ENCODE measurements at places on chromosomes 2 and 18.

DNA sequence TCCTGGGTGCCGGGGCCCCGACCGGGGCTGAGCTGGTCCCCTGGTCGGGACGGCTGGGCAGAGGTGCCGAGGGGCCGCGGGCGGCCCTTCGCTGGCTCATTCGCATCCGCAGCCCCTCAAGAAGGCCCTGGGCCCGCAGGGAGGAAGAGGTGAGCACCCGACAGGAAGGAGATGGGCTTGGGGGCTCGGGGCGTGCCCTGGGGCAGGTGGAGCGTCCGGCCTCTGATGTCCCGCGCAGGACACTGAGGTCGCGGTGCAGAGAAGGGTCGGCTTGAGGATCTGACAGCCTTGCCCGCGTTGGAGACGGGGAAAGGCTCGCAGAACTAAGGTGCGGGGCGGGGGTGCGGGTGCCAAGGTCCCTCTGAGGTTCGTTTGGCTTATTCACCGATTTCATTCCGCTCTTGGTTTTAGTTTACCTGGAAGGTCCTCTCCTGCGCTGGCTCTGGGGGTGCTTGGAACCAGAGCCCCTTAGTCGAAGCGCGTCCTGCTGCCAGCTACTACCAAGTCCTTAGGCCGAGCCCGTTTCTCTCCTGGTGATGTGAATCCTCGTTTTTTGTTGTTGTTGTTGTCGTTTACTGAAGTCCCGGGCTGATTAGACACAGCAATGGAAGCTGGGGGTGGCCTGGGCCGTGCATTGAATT is 18.9 kb upstream of the CD8A start:
- no peak for DNase-seq

DNA sequence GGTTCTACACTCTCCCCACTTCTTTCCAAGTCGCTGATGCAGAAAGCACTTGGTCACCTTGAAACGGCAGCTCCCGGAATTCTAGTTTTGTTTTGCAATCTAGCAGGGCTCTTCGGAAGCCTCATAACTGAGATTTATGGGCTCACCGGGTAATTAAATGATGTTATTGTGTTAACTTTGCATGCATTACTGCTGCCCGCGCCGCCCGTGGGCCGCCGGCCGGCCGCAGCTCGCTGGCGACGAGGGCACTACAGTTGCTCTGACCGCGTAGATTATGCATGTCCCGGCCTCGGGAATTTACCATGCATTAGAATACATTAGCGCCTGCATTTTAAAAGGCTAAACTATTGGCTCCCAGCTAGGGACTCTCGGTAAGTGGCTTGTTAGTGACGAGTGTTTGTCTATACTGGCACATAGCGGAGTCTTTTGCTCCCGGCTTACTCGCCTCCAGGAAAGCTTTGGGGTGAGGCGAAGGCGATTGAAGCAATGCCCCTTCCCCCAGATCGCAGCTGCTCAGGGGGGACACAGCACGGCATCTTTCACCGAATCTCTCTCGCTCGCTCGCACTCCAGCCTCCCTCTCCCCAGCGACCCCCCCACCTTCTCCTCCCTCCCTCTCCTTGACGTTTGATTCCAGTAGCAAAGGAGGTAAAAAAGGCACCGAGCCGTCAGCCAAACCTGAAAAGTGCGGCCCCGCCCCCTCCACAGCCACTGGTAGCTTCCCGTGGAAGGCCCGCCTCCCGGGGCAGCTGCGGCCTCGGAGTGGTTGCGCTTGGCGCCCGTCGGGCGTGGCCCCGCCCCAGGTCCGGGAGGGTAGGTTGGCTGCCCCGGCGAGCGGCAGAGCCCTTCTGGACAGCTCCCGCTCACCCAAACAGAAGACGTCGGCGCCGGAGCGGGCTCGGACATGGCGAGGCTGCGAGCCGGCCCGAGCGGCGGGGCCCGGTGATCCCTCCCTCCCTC is at the start of gene ONECUT2:
ONECUT2 (plus strand) TSS at position 839 of the 959 bp plus-strand sequence. CDS start 343 bp downstream, outside the sequence.
- DNase-seq = peak; percentile 39

- DNase-seq = no peak
Observed at GRCh38 chr2:1979569-1979968, 235.3 kb upstream of the PXDN start.

DNA sequence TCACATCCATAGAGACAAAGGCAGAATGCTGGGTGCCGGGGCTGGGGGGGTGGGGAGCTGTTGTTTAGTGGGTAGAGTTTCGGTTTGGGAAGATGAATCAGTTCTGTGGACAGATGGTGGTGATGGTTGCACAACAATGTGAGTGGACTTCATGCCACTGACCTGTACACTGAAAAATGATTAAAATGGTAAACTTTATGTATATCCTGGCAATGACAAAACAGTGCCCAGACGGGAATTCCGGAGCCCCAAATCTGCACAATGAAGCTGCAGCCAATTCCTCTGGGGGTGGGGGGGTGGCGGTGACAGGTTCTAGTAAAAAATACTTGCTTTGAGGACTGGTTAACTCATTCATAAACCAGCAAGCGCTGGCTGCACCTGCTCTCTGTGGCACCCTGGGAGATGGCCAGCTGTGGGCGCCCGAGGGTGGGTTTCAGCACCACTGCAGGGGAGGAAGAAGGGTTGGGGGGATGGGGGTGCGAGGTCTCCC is 81.8 kb upstream of the HPCAL1 start:
- no peak for DNase-seq

DNA sequence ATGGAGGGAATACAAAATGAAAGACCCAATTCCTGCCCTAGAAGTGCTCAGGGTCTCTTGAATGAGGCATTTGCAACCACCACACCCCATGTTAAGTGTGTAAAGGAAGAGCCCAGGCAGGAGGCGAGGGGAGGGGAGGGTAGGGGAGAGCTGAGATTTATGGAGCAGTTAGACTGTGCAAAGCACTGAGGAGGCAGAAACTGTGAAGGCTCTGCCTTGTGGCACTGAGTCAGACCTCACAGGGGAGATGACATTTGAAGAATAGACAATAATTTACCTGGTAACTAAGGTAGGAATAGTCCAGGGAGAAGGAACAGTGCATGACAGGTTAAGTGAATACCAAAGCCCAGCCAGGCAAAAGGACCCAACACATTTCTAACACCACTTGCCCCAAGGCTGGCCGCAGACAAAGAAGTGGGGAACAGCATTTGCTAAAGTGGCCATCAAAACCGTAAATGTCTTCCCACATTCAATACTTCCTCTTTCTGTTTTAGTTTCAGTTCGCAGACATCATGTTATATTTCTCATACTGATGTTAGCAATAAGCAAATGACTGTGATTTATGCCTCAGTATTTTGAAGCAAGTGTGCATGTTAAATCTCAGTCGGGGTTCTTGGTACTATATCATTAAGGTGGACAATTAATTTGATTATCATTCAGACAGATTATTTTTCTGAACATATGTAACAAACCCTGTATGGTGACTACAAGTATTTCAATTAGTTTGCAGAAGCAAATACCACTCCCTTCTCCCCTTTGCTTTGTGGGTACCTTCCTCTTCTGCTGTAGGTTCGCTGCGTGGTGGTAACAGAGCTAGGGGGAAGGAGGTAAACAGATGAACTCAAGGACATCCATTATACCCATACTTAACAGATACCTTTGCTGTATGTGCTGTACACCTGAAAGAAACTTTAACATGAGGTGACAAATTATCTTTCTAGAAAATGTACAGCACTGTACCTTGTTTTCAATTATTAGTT is 27.5 kb downstream of the CDH20 start:
- no peak for DNase-seq

DNA sequence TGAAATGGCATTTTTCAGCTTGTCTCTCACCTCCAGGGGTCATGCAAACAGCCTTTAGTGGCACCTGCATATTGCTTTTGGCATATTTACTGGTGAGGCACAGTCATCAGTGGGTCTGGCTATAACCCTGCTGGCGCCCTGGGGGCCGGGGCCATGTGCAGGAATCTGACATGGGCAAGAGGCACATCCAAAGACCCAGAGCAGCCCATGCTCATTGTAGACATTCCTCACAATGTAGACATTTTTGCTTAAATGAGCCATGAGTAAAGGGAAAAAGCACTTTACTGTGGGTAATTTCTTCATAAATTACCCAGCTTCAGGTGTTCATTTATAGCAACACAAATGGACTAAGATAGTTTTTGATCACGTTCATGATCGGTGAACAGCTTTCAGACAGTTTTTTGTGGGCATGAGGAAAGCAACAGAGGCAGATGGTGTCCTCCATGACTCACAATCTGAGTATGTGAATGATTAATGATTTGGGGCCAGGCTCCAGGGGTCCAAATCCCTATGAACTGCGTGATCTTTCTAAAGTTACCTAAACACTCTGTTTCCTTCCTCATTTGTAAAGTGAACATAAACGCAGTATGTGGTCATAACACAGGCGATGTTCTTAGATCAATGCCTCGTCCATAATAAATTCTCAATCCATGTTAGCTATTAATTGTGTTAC is 85.8 kb downstream of the LIPG start:
- DNase-seq = no peak

- no peak for DNase-seq
Observed at GRCh38 chr18:73896685-73897084, 250.9 kb downstream of the FBXO15 start.

DNA sequence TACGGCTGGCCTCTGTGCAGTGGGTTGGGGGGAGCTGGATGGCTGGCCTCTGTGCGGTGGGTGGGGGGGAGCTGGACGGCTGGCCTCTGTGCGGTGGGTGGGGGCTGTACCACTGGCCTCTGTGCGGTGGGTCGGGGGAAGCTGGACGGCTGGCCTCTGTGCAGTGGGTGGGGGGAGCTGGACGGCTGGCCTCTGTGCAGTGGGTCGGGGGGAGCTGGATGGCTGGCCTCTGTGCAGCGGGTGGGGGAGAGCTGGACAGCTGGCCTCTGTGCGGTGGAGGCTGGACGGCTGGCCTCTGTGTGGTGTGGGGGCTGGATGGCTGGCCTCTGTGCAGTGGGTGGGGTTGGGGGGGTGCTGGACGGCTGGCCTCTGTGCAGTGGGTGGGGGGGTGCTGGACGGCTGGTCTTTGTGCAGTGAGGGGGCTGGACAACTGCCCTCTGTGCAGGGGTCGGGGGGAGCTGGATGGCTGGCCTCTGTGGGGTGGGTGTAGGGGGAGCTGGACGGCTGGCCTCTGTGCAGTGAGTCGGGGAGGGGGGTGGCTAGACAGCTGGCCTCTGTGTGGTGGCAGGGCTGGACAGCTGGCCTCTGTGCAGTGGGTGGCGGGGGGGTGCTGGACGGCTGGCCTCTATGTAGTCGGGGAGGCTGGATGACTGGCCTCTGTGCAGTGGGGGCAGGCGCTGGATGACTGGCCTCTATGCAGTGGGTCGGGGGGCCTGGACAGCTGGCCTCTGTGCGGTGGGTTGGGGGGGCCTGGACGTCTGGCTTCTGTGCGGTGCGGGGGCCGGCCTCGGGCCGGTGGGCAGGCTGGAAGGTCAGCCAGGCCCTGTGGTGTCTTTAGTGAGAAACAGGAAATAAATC is 31.9 kb downstream of the NFATC1 start:
- DNase-seq = no peak

Measured in C1 segment of cervical spinal cord (tissue), 14 donors.